ENCODE measurements at places on chromosomes 1 and 21. TPM values are rescaled to one million over a fixed set of nuclear protein-coding genes. Genes with fewer than 3 reads are reported as not detected.

GRCh38 chr1:92804721-92805201 is 19.9 kb upstream of the EVI5 start:
- peaks cover 4% of the 10 kb centered on the region for H3K4me1 ChIP-seq
- no peak for DNase-seq
- no peaks in the 10 kb centered on the region for H3K36me3 ChIP-seq

DNA sequence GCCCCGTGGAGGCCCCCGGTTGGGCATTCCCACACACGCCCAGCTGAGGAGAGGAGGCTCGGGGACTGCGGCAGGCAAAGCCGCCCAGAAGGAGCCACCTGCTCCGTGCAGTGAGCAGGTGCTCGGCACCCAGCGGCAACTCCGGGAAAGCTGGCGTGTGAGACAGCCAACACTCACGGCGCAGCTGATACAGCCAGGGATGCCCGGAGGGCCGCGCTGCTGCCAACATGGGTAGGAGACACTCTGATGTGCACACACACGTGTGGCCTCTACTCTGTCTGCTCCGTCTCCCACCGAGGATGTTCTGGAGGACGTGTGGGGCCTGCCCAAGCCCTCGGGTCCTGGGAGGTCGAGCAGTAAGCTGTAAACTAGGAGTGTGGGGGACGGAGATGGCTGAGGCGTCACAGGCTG is 12.9 kb downstream of the MORN1 start:
- no peaks in the 10 kb centered on the region for H3K27me3 ChIP-seq
- no peak overlapping the region for H3K4me3 ChIP-seq
- DNase-seq = peak; percentile 76
- H3K27ac ChIP-seq = no peak overlapping the region

DNA sequence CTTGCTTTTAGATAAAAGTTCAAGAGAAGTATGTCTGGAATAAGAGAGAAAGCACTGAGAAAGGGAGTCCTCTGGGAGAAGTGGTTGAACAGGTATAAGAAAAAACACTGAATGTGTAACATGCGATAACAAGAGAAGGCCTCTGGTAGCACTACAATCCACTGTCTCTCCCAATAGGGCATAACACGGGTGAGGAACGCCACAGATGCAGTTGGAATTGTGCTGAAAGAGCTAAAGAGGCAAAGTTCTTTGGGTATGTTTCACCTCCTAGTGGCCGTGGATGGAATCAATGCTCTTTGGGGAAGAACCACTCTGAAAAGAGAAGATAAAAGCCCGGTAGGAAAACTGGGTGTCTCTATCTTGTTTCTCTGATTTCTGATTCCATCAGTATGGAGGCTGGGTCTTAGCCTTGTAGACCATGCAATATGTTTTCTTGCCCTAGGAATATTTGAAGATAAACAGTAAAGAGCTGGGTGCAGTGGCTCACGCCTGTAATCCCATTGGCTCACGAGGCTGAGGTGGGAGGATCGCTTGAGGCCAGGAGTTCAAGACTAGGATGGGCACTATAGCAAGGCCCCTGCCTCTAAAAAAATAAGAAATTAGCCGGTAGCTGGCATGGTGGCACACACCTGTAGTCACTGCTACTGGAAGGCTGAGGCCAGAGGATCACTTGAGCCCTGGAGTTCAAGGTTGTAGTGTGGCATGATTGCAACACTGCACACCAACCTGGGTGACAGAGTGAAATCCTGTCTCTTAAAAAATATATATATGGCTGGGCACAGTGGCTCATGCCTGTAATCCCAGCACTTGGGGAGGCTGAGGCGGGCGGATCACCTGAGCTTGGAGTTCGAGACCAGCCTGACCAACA is 40.4 kb downstream of the DAP3 start:
- no peaks in the 10 kb centered on the region for H3K27me3 ChIP-seq
- no peak overlapping the region for H3K4me3 ChIP-seq
- H3K36me3 ChIP-seq = peaks cover 17% of the 10 kb centered on the region
- DNase-seq = peak; percentile 25
- no peaks in the 10 kb centered on the region for H3K4me1 ChIP-seq

GRCh38 chr1:201385299-201385891 is 7.9 kb upstream of the TNNT2 start:
- no peaks in the 10 kb centered on the region for H3K27me3 ChIP-seq
- no peak overlapping the region for H3K27ac ChIP-seq
- no peak overlapping the region for H3K4me3 ChIP-seq
- no peaks in the 10 kb centered on the region for H3K36me3 ChIP-seq
- H3K4me1 ChIP-seq = peaks cover 12% of the 10 kb centered on the region

FAM151A gene
- total RNA-seq = not detected

ZMYND12 gene
- 7.7 TPM for total RNA-seq

OR2T11 gene
- not detected for total RNA-seq

ANGPTL3 gene
- not detected for total RNA-seq
